Kidney capillary endothelial cell (primary cell): ENCODE measurements at places on chromosomes 4 and X.

- DNase-seq: no peak
Observed at GRCh38 chrX:40152741-40153344, 55.1 kb upstream of the BCOR start.

GRCh38 chr4:170414360-170414759 lies 324.6 kb upstream of the AADAT start:
- DNase-seq: no peak

DNA sequence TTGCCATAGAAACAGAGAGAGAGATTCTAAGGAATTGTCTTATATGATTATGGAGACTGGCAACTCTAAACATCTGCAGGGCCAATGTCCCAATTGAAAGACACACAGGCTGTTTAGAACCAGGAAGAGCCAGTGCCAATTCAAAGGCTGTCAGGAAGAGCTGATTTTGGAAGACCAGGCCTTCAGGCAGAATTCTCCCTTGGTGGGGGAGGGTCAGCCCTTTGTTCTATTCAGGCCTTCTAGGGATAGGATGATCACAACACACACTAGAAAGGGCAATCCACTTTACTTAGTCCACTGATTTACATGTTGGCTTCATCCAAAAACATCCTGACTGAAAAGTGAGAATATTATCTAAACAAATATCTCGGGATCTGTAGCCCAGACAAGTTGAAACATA lies 15.2 kb downstream of the C4orf46 start:
- no peak for DNase-seq

- DNase-seq: no peak
Observed at GRCh38 chrX:153064061-153064460, 7.8 kb downstream of the PNMA3 start.

DNA sequence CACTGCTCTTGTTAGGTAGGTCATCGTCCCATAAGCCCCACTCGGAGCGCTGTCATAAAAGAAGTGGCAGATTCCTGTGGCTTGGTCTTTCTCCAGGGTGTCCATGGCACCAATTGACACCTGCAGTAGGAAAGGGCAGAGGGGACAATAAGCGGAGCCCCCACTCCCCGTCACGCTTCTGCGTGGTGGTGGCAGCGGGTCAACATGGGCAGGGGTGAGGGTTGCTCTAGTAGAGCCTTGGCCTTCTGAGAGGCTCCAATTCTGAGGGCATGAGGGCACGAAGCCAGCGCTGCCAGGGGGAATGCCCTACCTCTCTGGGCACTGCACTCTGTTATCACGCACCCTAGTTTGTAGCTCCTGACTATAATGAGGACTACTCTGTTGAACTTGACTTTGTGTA lies 90.4 kb downstream of the PHKA2 start:
- no peak for DNase-seq

DNA sequence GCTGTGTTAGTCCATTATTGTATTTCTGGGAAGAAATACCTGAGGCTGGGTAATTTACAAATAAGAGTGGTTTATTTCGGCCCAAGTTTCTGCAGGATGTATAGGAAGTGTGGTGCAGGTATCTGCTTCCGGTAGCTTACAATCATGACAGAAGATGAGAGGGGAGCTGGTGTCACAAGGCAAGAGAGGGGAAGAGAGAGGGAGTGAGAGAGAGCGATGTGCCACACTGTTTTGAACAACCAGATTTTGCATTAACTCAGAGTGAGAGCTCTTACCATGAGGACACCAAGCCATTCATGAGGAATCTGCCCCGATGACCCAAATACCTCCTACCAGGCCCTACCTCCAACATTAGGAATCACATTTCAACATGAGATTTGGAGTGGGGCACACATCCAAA lies 627.6 kb upstream of the FRG1 start:
- no peak for DNase-seq

- no peak for DNase-seq
Observed at GRCh38 chrX:75957107-75957610, 172.1 kb upstream of the MAGEE2 start.

DNA sequence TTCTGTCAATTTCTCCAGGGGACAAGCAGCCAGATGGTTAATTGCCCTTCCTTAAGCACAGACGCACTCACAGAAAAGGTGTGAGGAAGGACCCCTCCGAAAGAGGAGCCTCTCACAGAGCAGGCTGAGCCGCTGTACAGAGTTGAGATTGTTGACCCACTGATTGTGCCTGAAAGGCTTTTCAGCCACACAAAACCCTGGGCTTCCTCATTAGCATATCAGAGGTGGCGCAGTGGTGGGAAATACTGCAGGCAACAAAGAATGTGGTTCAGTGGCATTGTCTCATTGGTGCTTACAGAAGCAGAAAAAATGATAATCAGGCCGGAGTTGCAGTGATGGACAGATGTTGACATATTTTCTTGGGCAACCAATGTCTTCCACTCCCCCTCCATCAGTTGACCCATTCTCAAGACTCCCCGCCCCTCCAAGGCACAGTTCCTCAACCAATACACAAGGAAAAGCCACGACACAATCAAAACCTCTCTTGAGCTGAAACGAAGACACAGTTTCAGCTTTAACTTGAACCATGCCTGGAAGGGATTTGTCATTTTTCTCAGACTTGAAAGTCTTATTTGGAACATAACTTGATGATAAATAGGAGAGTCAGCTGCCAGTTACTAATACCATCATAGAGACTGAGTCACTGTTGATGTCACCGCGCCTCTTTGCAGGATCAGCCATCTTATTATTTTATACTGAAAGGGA lies 53.1 kb downstream of the ATXN3L start:
- DNase-seq: no peak

DNA sequence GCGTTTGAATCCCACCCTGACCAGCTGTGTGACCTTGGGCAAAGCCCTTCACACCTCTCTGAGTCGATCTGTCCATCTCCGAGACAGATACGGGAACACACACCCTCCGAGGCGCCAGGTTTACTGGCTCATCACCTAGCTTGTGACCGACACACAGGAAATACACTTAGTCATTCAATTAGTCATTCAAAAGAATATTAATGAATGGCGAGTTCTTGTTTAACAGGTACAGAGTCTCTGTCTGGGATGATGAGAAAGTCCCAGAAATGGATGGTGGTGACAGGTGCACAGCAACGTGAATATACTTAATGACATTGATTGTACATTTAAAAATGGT lies 80.6 kb downstream of the PPP2R2C start:
- DNase-seq: no peak

DNA sequence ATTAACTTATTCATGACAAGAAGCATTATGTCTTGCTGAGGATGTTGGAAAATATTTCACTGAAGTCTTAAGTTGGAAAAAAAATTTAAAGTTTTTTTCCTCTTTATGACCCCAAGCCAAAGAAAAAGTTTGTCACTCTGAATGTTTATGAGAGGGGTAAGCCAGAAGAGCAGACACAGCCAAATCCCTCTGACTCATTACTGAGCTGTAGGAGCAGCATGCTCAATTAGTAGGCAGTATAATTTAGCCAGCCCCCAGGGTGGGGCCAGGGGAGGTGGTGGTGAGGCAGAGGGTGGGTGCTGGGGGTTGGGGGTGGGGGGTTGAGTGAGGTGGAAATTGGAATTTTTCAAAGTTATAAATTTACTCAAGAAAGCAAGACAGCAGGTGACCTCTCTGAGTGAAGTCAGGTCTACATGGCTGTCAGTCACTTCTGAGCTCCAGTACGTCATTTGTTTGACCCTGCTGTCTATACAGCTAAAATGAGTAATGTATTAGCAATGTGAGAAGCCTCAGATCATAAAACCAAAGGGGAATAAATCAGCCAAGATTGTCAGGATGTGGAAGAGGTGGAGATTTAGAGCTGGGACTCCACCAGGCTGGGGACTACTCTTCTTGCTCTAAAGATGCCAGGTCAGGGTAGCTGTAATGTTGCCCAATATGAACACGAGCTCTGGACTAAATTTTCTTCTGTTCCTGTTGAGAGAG lies 98.8 kb upstream of the NDP start:
- no peak for DNase-seq

GRCh38 chr4:83075311-83076095 lies 39.0 kb downstream of the PLAC8 start:
- peak; percentile 21 for DNase-seq

DNA sequence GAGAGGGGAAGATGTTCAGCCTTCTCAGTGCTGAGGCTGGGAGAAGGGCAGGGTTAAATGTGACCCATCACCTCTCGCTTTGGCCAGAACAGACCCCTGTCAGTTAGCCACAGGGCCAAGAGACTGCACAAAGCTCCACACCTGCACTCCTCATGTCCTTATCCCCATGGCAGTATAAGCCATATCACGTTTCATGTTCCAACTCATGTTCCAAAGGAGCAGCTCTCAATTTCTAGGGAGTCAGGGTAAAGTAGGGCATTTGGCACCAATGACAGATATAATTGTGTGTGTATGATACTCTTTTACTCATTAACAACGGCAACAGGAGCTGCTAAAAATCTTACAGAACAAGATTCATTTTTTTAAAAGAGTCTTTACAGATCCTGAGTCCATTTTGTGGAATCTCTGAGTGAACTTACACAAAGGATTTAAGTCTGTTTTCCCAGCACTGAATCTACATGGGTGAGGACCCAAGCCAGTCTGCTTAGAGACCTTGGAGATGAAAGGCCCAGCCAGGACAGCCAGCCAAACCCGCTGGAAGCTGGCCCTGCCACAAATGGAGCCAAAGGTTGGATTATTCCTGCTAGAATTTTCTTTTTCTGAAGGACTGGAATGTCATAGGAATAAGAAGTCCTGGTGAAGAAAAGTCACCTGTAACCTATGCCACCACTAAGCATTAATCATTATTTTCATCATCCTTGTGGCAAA lies 129.1 kb upstream of the SMAD1 start:
- DNase-seq: no peak

- DNase-seq: no peak
Observed at GRCh38 chrX:104972737-104973136, 247.8 kb downstream of the TEX13A start.
